ENCODE measurements at places on chromosomes 7 and 10.

DNA sequence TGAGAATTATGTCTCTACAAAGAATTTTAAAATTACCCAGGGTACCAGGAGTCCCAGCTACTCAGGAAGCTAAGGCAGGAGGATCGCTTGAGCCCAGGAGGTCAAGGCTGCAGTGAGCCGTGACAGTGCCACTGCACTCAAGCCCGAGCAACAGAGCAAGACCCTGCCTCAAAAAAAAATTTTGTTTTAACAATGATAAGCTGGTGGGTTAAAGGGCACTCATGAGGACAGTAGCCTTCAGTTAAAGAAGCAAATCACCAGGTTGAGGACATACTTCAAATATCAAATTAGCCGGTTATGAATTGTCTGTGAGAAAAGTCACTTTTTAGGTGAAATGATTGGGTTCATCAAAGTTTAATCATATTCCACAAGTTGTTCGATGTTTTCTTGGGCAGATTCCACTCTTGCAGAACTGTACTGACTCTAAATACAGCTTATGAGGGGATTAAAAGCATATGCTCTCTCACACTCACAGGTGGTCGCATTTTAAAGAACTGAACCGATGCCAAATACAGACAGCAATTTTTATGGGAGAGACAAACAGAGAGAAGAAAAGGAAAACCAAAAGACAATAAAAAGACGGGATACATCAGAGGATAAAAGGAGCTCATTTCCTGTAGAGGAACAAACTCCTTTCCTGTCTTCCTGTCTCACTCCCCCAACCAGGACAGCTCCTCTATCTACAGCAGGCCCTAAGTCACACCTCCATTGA lies 582.8 kb upstream of the NRP1 start:
- no peak for DNase-seq

DNA sequence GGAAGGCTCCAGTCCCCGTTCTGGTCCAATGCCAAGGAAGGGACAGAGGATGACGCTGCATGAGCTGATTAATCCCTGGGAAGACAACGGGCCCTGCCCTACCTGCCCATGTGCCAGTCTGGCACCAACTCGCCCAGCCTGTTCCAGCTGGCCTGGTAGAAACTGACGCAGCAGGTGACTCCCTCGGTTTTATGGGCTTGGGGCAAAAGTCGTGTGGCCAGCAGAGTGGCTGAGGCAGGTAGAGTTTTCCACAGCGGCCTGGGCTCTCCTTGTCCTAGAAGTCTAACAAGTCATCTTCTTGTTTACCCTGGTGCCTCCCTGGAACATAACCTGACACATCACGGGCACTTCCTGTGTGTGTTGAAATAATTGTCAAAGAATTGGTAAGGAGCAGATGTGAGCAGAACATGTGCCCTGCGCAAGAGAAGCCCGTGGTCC lies 20.4 kb upstream of the LMTK2 start:
- DNase-seq = no peak

- DNase-seq = no peak
These were observed 31.3 kb downstream of the THNSL1 start for GRCh38 chr10:25047591-25048301.

DNA sequence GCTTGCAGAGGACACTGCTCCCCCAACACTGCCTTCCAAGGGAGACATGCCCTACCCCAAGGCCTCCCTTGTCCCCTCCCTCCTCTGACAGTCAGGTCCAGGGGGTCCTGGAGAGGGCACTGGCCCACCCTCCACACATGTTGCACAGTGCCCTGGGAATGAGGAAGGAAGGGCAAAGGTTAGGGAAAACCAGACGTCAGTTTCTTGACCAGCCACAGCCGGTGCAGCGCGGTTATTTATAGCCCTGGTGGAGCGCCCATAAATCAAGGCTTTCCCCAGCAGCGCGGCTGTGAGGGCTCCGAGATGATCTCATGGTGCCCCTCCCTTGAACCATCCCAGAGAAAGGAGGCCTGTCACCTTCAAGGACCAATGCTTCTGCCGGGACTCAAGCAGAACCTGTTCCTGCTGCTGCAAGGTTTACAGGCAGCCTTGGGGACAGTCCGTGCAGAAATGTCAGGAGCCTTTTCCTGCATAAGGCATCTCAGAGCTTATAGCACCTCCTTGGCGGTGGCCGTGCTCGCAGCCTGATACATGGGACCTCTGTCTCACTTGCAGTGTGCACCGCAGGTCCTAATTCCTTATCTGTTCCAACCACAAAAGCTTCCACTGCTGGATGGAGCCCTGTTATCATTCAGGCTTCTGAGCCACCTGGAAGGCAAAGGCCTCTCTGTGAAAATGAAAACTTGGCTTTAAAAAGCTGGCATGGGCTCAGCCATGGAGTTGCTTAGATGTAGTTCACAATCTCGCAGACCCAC lies 127.3 kb downstream of the LHPP start:
- DNase-seq = no peak

DNA sequence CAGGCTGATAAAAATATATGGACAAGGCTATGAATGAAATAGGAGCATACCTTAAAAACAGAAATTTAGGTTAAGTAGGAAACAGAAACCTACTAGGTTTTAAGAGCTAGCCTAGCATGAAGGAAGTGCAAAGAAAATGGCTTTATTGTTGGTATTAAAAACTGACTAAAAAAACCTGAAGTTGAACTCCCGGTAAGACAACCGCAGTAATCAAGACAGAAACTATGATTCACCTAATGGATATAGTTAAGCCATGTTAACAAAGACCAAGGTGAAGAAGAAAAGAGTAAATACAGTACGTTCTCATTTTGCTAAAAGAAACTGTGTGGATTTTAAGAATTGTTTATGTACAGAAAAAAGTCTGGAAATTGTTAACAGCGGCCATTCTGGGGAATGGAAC lies 2.5 kb downstream of the RTKN2 start:
- no peak for DNase-seq

DNA sequence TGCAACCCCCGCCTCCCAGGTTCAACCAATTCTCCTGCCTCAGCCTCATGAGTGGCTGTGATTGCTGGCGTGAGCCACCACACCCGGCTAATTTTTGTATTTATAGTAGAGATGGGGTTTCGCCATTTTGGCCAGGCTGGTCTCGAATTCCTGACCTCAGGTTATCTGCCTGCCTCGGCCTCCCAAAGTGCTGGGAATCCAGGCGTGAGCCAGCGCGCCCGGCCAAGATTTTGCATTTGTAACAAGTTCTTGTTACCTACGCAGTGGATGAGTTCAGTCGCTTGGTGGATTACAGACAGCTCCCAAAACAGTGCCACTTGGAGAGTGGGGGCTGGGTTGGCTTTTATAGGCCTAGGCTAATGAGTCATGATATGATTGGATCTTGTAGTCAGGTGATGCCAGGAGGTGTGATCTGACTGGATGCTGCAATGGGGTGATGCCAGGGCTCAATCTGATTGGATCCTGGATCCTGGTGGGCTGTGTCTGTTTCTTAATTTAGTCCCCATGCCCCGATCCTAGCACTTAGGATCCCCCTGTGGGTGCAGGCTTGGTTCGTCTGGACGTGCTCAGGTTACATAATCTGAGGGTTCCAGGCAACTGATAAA lies 20.3 kb downstream of the SBDS start:
- DNase-seq = no peak

Data from stimulated activated CD4-positive, alpha-beta T cell treated with anti-CD3 and anti-CD28 coated beads, TNF-alpha, amount 100 ng/mL, for 48 hours (primary cell).